ENCODE measurements at places on chromosomes 7 and 10.
A peak's percentile ranks its signal among the peaks of the same experiment; 100 is the strongest.

DNA sequence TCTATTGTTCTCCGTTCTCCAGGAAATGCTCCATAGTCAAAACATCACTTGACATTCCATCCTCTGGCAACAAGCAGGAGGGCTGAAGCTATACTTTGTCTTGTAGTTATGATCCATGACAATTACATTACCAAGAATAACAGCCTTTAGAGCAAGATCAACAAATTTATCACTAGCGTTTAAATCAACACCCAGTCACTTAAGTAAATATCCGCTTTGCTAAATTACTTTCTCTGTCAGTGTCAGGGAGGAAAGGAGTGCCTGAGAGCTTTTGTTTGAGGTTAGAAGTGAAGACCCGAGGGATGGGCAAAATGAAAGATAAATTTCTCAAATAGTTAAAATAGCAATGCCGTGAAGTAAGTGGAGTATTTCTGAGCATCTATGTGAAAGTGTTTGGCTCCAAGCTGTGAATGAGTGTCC, 236.1 kb upstream of the BMPER start:
- DNase-seq = peak; percentile 61

- no peak for DNase-seq
Measured at GRCh38 chr7:2926896-2927405, 82.8 kb upstream of the GNA12 start.

DNA sequence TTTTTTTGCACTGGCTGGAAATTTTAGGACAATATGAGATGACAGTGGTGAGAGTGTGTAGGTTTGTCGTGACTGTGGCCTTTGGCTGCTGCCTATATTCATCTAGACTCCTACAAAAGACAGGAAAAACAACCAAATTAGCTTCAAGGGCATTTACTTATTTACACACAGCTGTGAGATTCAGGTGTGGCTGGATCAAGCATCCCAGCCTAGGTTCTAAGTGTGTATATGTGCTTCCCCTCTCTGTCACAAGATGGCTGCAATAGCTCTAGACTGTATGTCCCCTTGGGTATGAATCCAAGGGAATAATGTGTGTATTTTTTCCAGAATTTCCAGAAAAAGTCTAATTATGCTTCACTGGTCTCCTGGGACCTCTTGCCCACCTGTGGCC, 25.5 kb upstream of the INPP5A start:
- DNase-seq = no peak

DNA sequence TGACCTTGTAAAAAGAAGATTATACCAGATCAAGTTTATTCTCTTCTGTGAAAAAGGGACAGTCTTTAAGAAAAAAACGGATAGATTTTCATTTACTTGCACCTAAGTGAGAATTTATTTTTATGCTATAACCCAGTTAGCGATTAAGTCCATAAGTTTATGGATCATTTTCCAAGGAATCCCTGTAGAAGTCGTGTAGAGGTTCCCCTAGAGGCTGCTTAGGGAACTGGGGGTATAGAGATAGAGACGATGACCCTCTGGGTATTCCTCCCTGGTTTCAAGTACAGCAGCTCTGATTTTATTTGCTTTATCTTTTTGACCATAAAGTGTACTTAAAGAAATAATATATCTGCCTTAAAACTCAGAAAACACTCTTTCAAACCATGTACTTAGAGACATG, 648.4 kb upstream of the LRRTM3 start:
- DNase-seq = no peak

DNA sequence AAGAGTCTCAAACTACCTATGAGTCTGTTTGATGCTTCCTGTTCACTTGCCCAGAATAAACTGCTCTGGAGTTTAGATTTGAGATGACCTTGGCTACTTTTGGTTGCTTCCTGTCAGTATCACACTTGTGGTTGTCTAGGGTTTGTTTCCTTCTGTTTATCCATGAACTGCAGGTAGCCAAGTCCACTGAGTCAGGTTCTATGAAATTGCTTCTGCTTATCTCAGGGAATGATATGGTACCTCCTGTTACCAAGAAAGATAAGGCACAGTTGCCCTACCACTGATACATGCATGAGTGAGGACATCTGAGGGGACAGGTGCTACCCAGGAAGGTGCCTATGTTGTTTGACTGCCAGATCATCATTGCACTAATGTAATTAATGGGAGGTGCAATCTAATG, 15.8 kb upstream of the EEPD1 start:
- DNase-seq = no peak

GRCh38 chr10:29471544-29471859, 163.3 kb downstream of the SVIL start:
- DNase-seq = no peak
